ENCODE measurements at places on chromosomes 3 and 15. TPM values are rescaled to one million over a fixed set of nuclear protein-coding genes. Genes with fewer than 3 reads are reported as not detected.

The DNAH12 gene
- total RNA-seq: 0.30 TPM

The SOX14 gene
- not detected for total RNA-seq

The PLA2G4F gene
- total RNA-seq: 0.26 TPM

The PLA2G4D gene
- not detected for total RNA-seq

The ROBO2 gene
- not detected for total RNA-seq

All from uterus (tissue), 4 donors.